ENCODE measurements at places on chromosomes 7 and 10.

- DNase-seq, result no peak
Measured at GRCh38 chr10:6233725-6234277, 31.1 kb downstream of the PFKFB3 start.

DNA sequence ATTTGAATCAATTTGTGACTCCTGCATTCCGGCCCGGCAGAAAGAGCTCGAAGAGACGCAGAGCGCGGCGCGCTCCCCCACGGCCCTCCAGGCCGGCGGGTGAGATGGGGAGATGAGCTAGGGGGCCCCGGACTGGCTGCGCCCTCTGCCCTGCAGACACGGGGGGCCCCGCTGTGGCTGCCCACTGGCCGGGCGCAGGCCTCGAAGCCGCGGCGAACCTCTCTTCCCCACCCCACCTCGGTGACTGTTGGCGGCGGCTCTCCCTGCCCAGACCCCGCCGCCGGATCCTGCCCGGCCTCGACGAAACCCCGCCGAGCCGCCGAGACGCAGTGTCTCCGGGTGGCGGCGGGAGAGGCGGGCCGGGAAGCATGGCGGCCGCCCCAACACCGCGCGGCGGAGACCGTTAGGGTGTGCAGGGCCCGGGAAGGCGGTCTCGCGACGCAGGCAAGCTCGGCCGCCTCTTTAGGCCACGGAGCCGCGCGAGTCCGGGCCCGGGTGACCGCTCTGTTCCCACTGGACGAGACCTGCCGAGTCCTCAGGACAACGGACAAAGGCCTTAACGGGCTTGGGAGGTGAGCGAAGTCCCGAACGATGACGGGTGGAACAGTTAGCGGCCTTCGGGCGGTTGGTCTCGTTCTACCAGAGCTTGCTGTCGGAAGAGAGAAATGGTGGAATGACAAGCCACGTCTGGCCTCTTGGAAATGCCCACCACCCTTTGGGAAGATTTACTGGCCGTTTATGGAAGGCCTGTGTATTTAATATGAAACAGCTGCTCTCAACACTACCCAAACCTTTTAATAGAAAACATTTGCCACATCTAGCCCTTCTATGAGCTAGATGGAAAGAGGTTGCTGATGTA, 24.3 kb downstream of the NUP42 start:
- DNase-seq, result peak; percentile 10

- DNase-seq, result no peak
Measured at GRCh38 chr10:127441350-127442219, 107.5 kb upstream of the NPS start.

DNA sequence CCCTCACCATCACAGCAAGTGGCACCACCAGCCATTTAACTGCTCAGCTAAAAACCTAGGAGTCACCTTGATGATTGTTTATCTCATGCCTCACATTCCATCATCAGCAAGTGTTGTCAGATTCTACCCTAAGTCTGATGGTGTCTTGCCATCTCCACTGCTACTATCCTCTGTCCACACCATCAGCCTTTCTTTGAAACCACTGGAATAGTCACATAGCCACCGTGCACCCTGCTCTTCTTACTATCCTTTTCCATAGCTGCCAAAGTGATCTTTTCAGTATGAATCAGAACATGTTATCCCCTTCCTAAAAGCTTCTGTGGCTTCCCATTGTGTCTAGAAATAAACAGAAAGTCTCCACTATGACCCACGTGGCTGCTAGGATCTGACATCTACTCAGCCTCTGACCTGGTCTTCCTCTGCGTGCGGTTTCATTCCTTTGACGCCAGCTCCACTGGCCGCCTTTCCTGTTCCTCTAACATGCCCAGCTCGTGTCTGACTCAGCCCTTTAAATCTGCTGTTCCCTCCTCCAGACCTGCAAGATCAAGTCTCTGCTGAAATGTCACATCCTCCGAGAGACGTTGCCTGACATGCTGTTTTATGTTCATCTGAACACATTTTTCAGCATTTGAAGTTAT, 16.5 kb upstream of the CHN2 start:
- DNase-seq, result peak; percentile 29

- DNase-seq, result no peak
Measured at GRCh38 chr7:140625908-140626868, 14.4 kb downstream of the DENND2A start.

GRCh38 chr7:44720301-44720700, 28.3 kb upstream of the ZMIZ2 start:
- DNase-seq, result no peak

DNA sequence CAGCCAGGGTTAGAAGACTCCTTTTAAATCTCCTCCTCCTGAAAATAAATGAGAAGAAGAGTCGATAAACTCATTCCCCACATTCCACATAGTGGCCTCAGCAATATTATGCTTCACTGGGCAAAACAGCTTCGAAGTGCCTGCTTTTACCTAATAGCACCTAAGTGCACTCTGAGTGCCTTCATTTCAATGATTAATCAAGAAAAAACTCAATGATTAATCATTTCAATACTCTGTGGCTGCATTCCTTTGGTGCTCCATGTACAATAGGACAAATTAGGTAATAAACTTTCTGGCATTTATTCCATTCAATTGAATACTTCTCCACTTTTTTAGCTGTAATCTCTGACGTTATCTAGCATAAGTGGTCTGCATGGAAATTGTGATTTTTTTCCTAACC, 174.6 kb downstream of the CCDC71L start:
- no peak for DNase-seq

DNA sequence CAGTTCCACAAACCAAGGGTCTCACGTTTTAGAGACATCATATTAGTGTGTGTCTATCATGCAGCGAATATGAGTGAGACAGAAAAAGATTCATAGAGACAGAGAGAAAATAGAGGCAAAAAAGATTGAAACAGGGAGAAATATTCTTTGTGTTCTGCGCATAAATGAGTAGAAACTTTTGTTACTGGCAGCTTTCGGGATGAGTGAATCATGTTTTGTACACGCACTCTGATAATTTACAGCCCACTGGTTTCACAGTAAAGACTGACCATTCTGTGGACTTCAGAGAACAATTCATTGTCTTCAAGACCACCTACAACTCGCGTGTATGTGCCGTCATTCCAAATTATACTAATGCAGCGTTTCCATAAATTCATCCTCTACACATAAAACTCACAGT, 60.2 kb downstream of the NRCAM start:
- no peak for DNase-seq

DNA sequence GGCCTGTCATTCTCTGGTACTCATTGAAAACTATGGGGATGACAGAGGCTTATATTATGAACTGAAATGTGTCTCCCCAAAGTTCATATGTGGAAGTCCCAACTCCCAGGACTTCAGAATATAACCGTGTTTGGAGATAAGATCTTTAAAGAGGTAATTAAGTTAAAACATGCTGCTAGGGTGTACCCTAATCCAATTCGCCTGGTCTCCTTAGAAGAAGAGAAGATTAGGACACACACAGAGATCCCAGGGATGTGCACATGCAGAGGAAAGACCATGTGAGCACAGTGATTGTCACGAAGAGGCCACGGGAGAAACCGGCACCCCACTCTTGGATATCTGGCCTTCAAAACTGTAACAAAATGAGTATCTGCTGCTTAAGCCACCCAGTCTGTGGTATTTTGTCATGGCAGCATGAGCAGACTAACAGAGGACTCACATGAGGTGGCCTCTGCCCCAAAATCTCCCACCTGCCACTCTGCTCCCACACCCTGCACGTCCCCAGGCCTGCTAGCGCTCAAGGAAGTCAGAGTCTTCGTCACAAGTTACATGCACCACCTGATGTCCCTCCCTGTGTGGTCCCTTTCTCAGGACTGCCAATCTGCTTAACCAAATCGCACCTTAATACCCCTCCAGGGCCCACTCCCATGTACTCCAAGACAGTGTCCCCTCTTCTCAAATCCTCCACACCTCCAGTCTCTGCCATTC, 26.8 kb downstream of the PLAC9 start:
- DNase-seq, result no peak

DNA sequence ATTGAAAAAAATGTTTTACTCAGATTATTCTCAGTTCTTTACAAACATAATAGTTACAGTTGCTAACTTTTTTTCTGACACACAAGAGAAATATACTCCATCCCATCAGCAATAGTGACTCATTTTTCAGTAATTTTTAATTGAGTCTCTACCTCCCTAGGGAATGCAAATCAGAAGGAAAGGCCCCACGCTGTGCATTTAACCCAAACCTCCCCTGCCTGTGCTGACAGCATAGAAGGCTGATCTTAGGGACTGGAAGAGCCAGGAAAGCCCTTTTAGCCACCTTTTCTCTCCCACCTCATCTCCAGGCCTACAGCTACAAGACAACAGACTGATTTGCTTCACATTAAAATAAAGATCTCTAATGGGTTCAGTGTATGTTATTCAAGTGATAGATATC, 24.7 kb upstream of the PIK3CG start:
- DNase-seq, result no peak

GRCh38 chr10:110209454-110209925, 2.1 kb downstream of the MXI1 start:
- DNase-seq, result peak; percentile 73

DNA sequence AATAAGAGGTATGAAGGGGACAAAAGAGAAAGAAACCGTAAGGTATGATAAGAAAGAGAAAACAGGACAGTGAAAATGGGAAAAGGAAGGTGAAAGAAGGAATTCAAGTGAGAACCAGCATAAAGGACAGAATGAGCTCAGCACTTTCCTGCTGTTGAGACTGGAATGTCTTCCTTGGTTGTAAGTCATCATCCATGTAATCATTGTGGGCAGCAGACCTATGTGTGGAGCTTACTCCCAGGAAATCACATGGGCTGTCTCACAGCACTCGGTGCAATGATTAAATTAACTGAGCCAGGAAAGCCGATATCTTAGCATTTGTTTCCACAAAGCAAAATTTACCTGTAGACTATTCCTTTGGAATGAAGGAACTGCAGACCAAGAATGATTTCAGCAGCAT, 118.1 kb downstream of the PRKCQ start:
- no peak for DNase-seq

- no peak for DNase-seq
Measured at GRCh38 chr7:50648076-50648475, 82.9 kb upstream of the DDC start.

- no peak for DNase-seq
Measured at GRCh38 chr10:97629289-97629688, 4.0 kb downstream of the MORN4 start.

- no peak for DNase-seq
Measured at GRCh38 chr7:2433713-2434550, 30.5 kb downstream of the CHST12 start.

DNA sequence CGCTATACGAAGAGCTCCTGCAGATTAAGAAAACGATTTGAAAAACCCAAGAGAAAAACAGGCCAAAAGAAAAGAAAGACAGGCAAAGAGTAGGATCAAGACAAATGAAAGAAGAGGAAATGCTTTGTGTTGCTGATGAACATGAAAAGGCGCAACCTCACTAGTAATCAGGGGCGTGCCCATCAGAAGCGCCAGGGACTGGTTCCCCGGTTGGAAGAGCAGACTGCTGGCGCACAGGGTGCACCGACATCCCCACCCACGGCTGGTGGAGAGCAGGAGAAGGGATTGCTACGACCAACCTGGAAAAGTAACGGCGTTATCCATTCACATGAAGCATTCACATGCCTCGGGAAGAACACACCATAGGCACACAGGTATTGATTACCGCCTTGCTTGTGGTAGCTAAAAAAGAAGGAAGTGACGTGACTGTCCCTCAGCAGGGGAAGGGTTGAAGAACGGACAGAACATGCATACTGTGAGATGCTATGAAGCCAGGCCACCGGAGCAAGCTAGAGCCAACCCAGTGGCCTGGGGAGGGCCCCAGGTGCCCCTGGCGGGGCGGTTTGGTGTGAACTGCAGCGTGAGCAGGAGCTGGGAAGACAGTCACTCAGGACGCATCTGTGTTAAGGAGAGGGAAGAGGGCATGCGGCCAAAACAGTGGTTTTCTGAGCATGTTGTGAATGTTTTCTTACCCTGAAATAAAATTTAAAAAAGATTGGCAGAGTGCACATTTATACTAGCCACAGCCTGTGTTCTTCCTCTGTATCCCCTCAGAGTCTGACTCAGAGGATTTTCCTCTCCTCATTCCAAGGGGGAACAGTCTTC, 18.3 kb downstream of the AGAP3 start:
- no peak for DNase-seq

- no peak for DNase-seq
Measured at GRCh38 chr10:98326621-98327027, 58.6 kb upstream of the LOXL4 start.

- no peak for DNase-seq
Measured at GRCh38 chr10:62450912-62451610, 76.9 kb downstream of the ZNF365 start.

- peak; percentile 66 for DNase-seq
Measured at GRCh38 chr10:93062514-93063143, 2.0 kb downstream of the CYP26C1 start.

DNA sequence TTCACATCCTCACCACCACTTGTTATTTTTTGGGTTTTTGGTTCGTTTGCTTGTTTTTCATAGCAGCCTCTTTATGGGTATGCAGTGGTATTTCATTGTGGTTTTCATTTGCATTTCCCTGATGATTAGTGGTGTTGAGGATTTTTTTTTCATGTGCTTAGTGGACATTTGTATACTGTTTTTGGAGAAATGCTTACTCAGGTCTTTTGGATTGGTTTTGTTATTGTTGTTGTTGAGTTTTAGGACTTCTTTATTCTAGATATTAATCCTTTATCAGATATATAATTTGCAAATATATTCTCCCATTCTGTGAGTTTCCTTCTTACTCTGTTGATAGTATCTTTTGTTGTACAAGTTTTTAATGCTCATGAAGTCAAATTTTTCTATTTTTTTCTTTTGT, 42.8 kb downstream of the GAD2 start:
- DNase-seq, result no peak

GRCh38 chr7:146875237-146875785, 758.7 kb downstream of the CNTNAP2 start:
- no peak for DNase-seq

DNA sequence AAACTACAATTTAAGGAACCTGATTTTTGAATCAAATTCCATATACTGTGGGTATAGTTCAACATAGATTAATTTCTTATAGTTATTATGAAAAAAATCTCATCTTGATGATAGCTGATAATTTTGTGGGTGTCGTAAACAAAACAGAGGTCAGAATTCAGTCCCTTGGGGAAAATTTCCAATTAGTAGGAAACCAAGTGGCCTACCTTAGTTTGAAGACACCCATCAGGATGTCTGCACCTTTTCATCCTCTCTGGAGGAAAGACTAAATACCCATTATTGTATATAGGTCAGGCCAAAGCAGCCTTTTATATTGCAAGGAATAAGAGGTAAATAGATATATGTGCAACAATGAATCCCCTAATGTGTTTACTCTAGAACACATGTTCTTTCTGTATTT, 6.4 kb downstream of the IKZF1 start:
- no peak for DNase-seq

- DNase-seq, result no peak
Measured at GRCh38 chr7:27619492-27619891, 43.2 kb downstream of the HIBADH start.
